Right cardiac atrium (tissue), 5 donors: ENCODE measurements at places on chromosomes 6 and 20. TPM values are rescaled to one million over a fixed set of nuclear protein-coding genes. Genes with fewer than 3 reads are reported as not detected.

SLA2 gene
- 0.28 TPM for total RNA-seq

GRCh38 chr6:157240960-157241311 lies 82.4 kb downstream of the TMEM242 start:
- DNase-seq = no peak

BPIFB1 gene
- not detected for total RNA-seq

GRCh38 chr6:42879372-42880239 lies at the start of gene RPL7L1:
RPL7L1 (plus strand) TSS chr6:42879616; CDS start chr6:42879911, 295 bp downstream.
- DNase-seq = peak; percentile 92

RUNX2 gene
- total RNA-seq = 0.74 TPM

DNA sequence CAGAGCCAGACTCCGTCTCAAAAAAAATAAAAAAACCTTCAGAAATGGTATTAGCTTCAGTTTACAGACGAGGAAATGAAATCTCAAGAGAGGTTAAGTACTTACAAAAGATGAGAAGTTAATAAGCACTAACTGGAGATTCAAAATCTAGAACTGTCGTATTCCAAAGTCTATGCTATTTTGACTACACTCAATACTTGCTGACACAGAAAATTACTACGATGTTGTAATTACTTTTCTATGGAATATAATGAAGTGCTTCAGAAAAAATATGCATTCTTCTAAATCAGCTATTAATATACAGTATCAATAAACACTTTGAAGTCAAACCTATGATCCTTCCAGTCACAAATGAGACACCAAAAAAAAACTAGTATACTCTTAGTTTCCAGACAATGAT lies 12.2 kb downstream of the REPS1 start:
- DNase-seq = no peak

GRCh38 chr6:141359953-141360352 lies 772.8 kb upstream of the GJE1 start:
- DNase-seq = peak; percentile 62

OOEP gene
- 0.24 TPM for total RNA-seq

DNA sequence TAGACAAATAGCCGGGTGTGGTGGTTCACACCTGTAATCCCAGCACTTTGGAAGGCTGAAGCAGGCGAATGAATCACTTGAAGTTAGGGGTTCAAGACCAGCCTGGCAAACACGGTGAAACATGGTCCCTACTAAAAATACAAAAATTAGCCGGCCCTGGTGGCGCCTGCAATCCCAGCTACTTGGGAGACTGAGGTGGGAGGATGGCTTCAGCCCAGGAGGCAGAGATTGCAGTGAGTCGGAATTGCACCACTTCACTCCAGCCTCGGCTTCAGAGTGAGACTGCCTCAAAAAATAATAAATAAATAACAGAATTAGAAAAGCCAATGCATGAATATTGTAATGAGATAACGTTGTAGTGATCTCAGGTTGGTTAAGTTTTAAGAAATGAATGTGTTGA lies 61.3 kb downstream of the RFX6 start:
- DNase-seq = no peak

- no peak for DNase-seq
Measured at GRCh38 chr20:53656293-53657202, 62.9 kb upstream of the ZNF217 start.

CTCFL gene
- not detected for total RNA-seq

HLA-DQA1 gene
- total RNA-seq = 18.4 TPM

DNA sequence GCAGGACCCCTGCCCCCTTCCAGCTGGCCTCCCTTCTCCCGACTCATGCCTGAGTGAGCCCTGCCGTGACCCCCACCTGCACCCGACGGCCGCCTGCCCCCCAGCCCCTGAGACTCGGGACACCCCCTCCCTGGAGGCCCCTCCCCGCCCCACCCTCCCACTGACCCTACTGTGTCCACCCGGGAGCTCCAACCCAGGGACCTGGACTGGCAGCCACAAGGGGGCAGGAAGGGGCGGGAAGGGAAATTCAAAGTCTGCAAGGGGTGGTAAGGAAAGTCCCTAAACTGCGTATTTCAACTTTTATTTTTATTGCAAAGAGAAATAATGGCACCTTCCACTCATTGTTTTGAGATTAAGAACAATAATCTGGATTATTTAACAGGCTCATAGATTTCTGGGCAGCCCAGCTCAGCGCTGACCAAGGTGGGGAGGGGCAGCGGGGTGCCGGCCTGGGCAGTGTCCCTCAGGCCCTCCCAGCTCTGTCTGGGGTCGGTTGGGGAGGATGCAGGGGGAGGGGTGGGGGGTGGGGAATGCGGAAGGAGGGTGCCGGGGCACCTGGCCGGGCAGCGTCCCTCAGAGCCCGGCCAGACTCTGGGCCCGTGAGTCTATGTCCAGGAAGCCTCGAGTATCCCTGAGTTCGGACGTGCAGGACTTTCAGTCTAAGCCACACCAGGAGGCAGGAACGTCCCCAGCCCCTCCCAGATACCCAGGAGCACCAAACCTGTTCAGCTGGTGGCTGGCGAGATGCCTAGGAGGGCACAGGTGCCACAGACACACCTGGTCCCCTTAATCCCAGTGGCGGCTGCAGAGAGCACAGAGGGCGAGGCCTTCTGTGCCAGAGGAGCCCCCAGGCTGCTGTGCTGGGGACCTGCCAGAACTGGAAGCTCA lies 1.3 kb upstream of the PTK6 start:
- DNase-seq = peak; percentile 50

- no peak for DNase-seq
Measured at GRCh38 chr20:19172637-19173036, 39.8 kb upstream of the SLC24A3 start.

DNA sequence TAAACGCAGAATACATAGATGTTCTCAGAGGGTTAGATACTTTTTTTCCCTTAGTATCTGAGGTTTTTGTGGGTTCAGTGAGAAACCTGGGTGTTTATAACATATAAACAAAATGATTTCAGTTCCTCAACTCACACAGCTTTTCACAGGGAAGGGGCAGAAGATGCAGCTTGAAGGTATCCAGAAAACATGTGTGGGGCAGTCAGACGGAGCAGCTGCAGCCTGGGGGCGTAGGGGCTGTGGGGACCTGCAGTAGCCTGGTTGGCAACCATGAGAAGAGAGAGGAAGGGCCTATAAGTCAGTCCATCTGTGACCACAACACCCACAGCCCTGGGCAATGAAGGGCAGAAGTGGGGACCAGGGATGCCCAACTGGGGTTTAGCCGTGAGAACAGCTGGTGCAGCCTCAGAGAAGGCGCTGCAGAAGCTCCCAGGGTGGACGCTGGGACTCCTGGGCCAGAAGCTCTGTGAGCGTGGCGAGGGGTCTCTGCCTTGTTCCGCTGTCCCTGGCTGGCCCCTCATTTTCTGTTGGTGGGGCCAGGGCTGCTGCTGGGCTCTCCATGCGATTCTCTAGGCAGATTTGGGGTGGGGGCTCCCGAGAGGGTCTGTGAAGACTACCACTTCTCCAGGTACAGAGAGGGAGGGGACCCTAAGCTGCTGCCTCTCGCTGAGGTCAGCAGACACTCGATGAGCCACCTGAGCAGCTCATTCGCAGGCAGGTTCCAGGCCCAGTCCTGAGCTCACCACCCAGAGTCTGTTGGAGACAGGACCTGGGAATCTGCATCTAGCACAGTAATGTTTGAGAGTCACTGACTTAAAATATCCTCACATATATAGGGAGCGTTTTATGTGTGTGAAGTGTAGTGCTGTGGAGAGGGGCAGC lies 181.2 kb downstream of the ZDHHC14 start:
- no peak for DNase-seq

DNA sequence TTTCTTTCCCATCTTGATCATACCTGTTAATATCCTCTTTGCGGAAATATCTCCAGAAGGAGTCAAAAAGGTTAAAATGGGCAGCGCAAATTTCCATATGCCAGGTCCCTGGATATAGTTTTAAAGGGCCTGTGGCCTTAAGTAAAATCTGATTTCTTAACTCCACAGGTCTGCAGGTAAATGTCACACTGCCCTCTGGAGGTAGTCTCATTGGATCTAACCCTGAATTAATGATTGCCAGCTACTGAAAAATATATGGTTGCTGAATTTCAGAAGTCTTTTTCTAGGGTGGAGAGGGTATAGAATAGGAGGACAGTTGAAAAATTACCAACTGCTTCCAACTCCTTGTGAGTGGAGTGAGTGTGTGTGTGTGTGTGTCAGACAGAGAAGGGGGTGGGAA lies 8.5 kb downstream of the MOXD1 start:
- DNase-seq = no peak

GRCh38 chr6:54244430-54244829 lies 63.8 kb upstream of the TINAG start:
- DNase-seq = no peak

LAMP5 gene
- not detected for total RNA-seq

DNA sequence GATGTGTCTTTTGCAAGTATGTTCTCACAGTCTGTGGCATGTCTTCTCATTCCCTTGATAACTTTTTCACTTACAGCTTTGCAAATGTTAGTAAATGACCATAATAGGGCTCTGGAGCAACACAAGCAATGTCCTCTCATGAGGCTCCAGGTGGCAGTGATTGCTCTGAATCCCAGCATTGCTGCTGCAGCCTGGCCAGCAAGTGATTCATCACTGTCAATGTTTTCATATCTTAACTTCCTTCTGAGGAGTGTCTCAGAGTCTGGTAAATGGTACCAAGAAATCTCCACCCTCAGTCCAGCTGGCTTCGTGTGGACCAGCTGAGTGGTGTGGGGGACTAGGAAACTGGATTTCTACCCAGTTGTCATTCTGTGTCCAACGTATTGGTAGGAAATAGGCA lies 139.6 kb downstream of the MYLK4 start:
- DNase-seq = no peak

- peak; percentile 52 for DNase-seq
Measured at GRCh38 chr20:3239867-3240775, 1.1 kb upstream of the SLC4A11 start.

GRCh38 chr6:52209770-52210169 lies 23.6 kb downstream of the IL17A start:
- no peak for DNase-seq

DNA sequence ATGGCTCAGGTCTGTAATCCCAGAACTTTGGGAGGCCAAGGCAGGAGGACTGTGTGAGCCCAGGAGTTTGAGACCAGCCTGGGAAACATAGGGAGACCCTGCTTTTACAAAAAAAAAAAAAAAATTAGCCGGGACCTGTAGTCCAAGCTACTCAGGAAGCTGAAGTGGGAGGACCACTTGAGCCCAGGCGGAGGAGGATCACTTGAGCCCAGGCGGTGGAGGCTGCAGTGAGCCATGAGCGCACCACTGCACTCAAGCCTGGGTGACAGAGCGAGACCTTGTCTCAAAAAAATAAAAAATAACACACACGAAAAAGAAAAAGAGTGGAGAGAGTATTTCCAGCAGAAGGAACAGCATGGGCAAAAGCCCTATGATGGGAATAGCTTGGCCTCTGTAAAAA lies 2.0 kb downstream of the TTLL9 start:
- no peak for DNase-seq

DNA sequence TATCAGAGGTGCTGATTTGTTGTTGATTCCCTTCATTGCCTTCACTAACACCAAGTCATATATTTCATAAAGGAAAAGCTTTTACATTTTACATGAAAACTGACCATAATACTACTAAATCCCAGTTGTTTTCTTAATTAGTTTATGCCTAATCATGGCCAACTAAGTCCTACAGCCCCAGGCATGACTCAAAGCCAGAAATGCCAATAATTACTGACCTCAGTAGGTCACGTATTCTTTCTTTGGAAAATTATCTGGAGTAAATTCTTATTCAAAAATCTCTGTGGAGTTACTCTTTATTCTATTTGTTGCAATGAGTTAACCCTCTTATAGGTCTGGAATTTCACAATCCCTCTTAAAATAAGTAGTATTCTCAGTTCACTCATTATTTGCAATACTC lies 13.5 kb upstream of the MYB start:
- no peak for DNase-seq

DSP gene
- 239 TPM for total RNA-seq

DNA sequence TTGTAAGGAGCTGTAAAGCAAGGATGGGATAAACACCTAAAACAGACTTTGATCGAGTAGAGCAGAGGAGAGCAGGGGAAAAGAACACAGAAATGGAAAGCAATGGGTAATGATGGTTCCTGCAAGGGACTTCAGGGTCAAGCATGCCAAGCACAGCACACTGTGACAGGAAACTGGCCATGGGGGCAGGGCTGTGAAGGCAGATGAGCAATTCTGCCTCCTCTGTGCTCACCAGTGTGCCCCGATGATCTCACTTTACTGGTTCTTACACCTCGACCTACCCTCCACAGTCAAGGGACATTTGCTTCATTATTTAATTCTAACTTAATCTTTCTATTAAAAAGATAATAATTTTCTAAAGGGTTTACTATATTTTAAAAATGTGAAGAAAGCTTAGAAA lies 21.6 kb upstream of the MYB start:
- DNase-seq = no peak

EBF4 gene
- 13.5 TPM for total RNA-seq

DNA sequence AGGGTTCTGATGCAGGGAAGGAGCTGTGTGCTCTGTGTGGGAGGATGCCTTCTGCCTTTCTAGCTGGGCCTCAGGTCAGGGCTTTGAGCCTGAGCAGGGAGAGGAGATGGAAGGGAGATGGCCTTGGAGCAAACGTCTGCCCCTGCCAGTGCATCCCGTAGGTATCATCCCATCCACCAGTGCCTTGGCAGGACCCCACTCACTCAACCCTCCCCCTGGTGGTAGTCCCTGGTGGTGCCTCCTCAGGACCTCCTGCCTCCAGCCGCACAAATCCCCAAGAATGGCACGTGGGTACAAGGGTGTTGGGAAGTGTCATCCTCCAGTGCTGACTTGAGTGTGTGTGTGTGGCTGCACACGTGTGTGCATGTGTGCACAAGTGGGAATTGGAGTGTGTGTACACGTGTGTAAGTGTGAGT lies 23.1 kb upstream of the MICB start:
- no peak for DNase-seq

GRCh38 chr20:50197463-50198179 lies 7.0 kb downstream of the CEBPB start:
- no peak for DNase-seq

DNA sequence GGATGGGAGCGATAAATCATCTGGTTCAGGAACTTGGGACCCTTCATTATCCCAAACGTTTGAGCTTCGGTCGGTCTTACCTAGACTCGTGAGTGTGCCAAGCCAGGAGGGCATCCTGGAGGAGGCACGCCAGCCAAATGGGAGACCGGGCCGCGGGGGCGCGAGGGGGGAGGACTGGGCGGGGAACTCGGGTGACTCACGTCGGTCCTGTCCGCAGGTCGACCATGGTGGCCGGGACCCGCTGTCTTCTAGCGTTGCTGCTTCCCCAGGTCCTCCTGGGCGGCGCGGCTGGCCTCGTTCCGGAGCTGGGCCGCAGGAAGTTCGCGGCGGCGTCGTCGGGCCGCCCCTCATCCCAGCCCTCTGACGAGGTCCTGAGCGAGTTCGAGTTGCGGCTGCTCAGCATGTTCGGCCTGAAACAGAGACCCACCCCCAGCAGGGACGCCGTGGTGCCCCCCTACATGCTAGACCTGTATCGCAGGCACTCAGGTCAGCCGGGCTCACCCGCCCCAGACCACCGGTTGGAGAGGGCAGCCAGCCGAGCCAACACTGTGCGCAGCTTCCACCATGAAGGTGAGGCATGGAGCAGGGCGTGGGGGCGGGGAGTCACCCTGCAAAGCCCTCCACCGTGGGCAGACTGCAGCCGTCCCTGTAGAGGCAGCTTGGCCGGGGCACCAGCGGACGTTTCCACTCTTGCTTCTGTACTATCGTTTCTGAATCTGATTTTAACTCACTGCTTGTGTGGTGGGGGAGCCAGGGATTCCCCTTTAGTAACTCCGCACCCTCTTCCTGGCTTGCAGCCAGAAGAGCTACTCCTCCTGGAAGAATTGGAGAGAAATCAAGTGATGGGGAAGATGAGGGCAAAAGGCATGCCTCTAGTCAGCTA lies 2.7 kb downstream of the BMP2 start:
- DNase-seq = peak; percentile 78
